ENCODE measurements at places on chromosomes 1 and 21.
A peak's percentile ranks its signal among the peaks of the same experiment; 100 is the strongest.

DNA sequence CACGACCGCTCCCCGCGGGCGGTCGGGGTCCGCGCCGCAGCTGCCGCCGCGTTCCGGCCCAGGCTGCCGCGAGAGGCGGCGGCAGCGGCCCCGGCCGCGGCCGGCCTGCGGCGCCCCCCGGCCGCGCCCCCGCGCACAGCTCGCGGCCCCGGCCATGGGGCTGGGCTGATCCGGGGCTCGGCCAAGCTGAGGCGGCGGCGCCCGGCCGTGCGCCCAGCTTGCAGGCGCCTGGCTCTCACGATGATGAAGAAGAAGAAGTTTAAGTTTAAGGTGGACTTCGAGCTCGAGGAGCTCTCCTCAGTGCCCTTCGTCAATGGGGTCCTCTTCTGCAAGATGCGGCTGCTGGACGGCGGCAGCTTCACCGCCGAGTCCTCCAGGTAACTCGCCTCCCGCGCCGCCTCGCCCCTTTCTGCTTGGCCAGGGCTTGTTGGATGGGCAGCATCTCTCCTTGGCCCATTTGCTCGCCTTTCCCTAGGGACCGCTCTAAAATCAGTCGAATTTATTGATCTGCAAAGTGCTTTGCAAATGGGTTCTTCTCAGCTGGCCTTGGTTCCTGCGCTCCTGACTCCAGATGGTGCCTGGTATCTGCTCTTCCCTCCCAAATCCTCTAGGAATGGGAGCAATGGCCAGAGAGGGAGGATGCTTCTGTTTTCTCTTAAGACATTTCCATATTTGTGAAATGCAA is 431 bp downstream of the EEIG2 start:
- DNase-seq, result no peak

DNA sequence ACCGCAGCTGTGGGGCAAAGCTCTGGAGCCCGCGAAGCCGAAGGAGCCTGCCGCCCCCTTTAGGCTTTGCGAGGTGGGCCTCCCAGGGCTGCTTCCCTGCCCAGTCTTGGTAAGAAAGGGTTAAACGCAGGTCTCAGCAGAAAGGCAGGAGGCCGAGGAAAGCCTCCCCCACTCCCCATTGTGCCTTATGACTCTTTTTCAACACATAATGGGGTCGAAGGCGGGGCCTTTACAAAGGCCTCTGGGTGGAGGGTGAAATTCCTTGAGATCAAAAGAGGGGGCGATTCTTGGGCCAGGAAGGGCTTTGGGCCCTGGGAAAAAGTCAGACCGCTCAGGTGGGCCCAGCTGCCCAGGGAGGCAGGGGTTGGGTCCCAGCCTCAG is 880 bp downstream of the ALPL start:
- no peak for DNase-seq

DNA sequence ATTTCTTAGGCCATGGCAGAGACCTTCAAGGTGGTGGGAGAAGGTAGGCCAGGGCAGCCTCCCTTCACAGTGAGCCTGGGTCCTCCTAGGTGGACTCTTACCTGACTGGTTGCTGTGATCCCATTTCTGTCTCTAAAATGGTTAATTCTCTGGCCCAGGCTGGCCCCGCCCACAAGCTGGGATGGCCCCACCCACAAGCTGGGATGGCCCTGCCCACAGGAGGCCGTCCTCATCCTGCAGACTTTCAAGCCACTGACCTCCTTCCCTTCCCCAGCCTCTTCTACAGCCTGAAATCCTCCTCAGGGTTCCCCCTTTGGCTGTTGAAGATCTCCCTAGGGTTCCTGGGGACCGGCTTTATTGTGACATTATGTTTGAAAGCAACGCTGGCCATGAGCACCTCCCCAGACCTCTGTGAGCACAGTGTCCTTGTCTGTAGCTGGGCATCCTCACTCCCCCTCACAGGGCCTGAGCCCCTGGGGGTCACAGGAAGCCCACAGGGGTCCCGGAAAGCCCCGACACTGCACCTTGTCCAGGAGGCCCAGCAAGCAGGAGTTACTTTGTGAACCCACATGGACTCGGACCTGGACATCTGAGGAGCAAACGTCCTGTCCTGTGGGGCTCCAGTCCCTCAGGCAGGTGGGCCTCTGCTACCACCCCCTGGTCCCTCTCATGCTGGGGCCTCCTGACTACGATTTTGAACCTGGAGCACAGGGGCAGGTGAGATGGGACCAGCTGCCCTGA is 621.7 kb downstream of the MATN1 start:
- no peak for DNase-seq

DNA sequence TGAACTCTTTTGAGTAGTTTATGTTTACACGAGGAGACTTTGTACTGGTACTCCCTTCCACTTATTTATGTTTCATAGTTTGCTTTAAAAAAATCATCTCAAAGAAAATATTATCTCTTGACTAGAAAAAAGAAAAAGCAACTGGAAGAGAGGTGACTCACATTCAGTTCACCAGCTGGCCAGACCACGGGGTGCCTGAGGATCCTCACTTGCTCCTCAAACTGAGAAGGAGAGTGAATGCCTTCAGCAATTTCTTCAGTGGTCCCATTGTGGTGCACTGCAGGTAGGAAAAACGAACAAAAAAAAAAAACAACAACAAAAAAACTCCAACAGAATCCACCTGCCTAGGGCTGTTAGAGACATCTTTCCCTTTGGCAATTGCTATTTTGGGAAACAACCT is 102.9 kb downstream of the PTPRC start:
- DNase-seq, result no peak

- no peak for DNase-seq
Observed at GRCh38 chr1:206898089-206898914, 1.1 kb downstream of the IL24 start.

- DNase-seq, result no peak
Observed at GRCh38 chr1:193431265-193431977, 245.0 kb upstream of the B3GALT2 start.

- no peak for DNase-seq
Observed at GRCh38 chr1:61056573-61057439, 25.6 kb upstream of the NFIA start.

DNA sequence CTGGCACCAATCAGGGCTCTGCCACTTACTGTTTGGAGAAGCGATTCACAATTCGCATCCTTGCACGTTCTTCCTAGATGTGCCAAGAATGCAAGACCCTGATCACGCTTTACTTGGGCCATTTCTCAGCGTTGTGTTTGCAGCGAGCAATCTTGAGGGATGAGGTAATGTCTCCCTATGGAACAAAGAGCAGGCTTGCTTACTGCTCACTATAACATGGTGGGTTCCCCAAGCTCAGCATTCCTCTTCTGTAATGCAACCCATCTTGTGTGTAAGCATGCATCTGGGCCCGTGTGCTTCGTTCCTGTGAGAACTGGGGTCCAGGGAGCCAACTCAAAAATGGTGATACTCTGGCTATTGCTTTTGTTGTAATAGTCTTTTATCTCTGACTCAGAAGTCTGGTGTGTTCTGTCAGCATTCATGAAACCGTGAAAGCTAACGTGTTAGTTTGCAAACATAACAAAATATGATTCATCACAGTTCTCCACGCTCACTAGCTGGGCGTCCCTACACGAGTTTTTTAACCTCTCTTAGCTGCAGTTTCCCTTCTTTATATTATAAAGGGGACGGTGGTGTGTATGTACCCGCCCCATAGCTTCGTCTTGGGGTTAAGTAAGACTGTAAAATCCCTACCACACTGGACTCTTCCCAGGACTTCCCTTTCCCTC is 33.3 kb downstream of the DNTTIP2 start:
- DNase-seq, result peak; percentile 60

GRCh38 chr21:39060485-39061083 is 122.7 kb downstream of the PSMG1 start:
- no peak for DNase-seq

DNA sequence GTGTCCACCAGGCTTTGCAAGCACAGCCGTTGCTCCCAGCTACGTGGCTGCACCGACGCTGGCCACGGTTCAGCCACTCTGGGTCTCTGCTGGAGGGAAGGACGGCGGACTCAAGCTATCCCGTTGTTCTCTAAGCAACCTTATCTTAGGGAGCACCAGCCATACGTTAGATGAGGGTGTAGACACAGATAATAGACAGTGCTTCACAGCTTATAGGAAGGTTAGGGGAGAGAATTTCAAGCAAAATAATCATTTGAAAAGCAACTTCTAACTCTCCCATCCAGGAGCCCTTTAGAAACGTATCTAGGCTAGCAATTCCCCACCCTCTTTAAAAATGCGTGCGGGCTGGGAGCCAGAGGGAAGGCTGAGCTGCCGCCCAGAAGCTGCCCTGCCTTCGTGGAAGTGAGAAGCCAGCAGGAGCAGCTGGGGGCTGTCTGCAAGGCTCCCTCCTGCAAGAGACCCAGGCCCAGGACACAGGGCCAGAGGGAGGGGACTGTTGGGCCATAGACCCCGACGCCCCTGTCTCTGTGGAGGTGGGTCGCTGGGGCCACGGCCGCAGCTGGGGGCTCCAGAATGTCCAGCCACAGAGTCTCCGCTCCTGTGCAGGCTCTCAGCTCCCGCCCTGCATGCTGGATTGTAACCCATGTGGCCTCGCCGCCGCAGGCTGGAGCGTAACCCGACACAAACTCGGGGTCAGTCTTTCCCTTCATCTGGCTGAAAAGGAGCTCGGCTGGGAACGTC is 31.2 kb upstream of the COL6A2 start:
- no peak for DNase-seq

- no peak for DNase-seq
Observed at GRCh38 chr1:215076322-215076721, 6.2 kb upstream of the KCNK2 start.

DNA sequence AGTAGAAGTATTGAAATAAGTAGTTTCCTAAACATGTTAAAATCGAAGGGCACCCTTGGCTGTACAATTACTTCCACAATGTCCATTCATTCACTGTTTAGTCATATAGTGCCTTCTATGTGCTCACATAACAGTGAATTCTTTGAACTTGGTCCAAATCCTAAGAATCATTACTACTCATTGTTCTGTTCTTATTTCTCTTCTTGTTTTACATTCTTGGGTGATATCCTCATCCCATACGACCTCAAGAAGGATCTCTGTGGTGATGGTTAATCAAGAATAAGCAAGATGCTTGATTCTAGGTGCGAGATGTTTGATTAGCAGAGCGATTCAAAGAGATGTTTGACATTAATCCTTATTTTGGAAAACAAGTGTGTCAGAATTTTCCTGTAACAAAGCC is 667.4 kb upstream of the ZP4 start:
- DNase-seq, result no peak

- no peak for DNase-seq
Observed at GRCh38 chr1:23074012-23074411, 54.7 kb downstream of the KDM1A start.

DNA sequence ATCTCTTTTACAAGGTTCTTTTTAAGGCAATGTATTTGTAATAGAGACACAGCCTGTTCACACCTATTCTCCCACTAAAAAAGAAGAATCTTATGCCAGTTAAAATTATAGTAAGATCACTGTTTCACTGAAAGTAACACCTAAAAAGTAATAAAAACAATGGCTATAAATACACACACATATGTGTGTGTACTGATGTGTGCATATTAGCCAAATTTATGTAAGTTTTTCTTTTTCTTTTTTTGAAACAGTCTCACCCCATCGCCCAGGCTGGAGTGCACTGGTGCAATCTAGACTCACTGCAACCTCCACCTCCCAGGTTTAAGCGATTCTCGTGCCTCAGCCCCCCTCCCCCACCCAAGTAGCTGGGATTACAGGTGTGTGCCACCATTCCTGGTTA is 56.8 kb upstream of the SLC30A10 start:
- DNase-seq, result no peak

GRCh38 chr21:34129039-34129891 is 55.9 kb downstream of the MRPS6 start:
- peak; percentile 21 for DNase-seq

DNA sequence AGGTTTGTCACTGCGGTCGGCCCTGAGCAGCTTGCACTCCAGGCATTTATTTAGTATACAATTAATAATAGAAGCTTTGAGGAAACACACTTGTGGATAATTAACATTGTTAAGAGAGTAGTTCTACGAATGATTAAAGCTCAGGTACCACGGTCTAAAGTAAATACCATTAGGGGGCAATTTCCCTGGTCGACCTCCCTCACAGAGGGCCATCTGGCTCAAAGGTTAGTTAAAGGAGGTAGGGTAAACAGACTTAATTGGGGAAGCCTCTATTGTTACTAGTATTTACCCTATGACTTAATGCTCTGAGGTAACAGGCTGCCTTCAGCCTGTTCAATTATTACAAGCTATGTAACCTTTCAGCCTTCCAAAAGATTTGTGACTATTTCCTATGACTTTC is 122.3 kb upstream of the SLC44A3 start:
- DNase-seq, result no peak

DNA sequence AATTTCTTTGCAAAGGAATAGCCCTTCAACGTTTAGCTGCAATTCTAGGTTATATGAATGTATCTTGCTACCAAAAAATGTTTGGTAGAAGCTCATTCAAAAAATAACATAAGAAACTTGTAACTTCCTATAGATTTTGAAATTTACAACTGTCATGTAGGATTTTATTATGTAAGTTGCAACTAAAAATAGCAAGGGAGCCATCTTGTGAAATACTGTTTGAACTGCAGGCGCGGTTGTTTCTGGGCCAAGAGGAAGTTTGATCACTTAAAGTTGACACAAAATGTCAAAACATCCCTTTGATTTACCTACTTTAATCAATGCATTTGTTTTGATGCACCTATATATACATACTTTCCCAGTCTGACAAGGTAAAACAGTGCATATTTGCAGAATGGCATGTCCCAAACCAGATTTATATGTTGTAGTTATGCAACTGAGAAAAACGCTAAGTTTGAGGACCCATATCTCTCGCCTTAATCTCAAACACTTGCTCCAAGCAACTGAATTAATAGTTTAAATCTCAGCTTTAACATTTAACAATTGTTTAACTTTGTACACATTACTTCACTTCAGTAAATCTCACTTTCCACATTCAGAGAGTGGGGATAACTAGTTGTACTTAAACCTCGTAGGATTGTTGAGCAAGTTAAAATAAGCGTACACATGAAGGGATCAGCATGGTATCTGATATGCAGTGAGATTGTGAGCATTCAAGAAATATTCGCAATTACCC is 63.9 kb downstream of the KCNK2 start:
- DNase-seq, result no peak

DNA sequence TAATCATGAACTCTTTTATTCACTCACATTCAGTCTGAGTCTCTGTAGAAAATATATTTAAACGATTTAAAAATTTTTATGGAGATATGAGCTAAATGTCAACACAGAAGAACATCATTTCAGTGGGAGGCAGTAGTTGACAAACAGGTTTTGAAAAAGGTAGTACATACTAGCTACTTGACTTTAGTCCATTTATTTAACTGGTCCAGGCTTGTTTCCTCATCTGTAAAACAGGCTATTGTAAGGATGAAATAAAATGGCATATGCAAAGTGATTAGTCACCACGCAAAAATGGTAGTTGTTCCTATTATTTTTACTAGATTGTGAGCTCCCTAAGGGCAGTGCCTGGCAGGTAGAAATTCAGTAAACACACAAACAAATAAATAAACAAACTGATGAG is 75.2 kb downstream of the NTPCR start:
- DNase-seq, result no peak

DNA sequence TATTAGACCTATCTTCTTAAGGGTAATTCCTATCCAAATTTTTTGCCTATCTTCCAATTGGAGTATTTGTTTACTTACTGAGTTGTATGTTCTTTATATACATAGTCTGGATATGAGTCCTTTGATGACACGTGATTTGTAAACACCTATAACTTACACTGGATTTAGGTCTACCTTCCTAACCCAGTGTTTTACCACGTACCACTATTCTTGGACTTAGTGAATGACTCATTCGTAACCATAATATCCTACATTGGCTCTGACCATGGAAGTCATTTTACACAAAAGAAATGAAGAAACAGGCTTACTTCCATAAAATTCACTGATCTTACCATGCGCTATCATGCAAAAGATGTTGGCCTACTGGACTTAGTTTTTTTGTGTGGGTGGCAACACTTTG is 23.9 kb upstream of the ZZZ3 start:
- no peak for DNase-seq

- no peak for DNase-seq
Observed at GRCh38 chr1:8120693-8121260, 94.7 kb upstream of the ERRFI1 start.

All from activated CD4-positive, alpha-beta T cell treated with anti-CD3 and anti-CD28 coated beads, Interleukin-2, amount 50 U/mL, for 24 hours (primary cell).